B cell (primary cell): ENCODE measurements at places on chromosomes 13 and 19.

- DNase-seq = no peak
Observed at GRCh38 chr13:95447814-95448213, 104.7 kb upstream of the CLDN10 start.

- no peak for DNase-seq
Observed at GRCh38 chr13:83881140-83881684, 1.1 kb downstream of the SLITRK1 start.

- DNase-seq = no peak
Observed at GRCh38 chr13:101925731-101926130, 473.3 kb downstream of the ITGBL1 start.

DNA sequence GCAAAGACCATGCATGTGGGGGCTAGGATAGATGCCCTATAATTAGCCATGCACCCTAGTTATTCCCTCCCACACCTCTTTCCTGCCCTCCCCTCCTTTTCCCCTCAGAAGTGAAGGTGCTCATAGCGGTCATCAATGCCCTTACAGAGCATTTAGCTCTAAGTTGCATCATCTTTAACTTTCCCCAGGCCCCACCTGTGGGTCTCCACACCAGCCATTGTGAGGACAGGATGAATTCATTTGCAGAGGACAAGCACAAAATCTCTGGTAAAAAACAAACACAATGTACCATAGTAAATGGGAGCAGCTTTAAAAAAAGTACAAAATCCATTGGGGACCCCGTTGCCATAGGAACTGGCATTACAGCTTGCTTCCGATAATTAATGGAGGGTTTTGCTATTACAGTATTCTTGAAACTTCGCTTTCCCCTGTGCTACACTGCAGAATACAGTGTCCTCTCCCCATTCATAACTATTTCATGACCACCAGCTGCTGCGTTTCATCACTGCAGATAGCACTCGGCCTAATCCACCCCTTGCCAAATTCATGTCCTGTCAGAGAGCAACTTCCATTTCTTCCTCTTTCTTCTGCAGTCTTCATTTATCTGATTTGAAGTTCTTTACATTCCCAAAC lies 110.5 kb downstream of the ZDHHC20 start:
- no peak for DNase-seq

DNA sequence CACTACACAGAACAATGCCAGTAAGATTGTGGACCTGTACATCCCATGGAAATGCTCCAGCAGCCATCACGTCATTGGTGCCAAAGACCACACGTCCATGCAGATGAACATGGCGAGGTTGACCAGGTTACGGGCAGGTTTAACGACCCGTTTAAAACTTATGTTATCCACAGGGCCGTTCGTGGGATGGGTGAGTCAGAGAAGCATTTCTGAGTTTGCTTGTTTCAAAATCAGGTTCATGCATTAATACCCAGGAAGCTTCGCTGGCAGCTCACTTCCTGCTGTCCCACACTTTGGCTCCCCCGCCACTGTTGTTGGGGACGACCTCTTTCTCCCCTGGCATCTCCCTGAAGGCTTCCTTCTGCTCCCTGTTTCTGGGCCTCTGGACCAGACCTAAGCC lies 194.1 kb downstream of the USP12 start:
- no peak for DNase-seq

DNA sequence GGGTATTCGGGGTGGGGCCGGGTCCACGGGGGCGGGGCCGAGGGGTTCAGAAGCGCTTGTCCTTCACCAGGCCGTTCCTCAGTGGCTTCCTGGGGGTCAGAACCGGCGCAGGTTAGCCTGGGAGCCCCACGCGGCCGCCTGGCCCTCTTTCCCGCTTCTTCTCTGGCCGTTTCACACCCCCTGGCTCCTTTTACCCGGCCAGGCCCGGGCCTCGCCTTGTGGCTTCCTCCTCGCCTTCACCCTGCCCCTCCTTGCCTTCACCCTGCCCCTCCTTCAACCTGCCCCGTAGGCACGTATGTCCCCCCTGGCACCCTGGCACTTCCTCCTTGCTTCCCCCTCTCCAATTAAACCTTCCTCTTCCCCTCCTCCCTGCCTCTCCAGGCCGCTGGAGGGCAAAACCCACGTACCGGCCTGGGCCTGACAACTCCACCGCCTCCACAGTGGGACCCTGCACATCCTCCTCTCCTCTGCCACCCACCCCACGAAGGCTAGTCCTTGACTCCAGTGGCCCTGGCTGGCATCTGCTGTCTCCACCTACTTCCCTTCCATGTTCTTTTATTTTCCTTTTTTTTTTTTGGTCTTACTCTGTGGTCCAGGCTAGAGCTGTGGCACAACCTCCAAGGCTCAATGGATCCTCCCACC lies 25.3 kb downstream of the CERS1 start:
- DNase-seq = no peak
